ENCODE measurements at places on chromosomes 4 and X. TPM values are rescaled to one million over a fixed set of nuclear protein-coding genes. Genes with fewer than 3 reads are reported as not detected.

DNA sequence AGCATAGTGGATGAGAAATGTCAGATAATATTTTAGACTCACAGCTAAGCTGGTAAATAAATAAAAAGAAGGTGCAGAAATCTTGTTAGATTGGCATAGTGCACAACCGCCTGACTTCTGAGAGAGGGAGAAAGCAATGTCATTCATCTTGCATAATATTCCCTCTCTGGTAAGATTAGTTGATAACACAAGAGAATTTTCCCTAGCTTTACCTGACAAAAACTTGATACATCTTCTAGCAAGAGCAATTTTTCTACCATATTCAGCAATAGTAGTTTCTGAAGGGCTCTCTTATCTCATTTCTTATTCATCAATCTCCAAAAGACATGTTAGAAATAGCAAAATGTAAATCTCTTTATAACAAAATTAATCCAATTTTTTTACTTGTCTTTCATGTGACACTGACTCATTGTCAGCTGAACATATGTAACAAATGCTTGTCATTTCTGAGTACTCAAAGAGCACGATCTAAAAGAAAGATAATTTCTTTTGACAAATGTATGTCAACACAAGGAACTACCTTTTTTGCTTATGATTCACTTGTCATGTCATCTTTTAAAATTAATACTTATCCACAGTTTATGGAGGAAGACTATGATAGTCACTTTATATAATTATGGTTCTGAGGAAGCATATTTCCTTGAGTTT lies 240.0 kb downstream of the ARAP2 start:
- no peaks in the 10 kb centered on the region for H3K36me3 ChIP-seq
- no peak overlapping the region for H3K4me3 ChIP-seq
- H3K27ac ChIP-seq, result peak overlapping the region; percentile 30
- no peaks in the 10 kb centered on the region for H3K27me3 ChIP-seq
- peaks cover 20% of the 10 kb centered on the region for H3K4me1 ChIP-seq
- peak; percentile 45 for DNase-seq

DNA sequence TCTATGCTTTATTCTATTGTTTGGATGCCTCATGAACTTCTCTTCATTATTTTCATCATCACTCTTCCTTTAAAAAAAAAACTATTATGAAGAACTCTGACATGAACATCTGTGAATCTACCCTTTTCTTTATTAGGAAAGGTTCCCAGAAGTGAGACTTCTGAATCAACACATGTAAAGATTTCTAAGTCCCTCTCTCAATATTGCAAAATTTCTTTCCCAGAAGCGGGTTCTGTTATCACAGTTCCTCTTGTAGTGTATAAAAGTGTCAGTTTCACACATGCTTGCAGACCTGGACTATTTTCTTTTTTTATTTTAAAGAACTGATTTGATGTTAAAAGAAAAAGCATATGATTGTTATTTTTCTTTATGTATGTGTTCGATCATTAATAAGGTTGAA lies 330.8 kb upstream of the KLF3 start:
- H3K27ac ChIP-seq, result no peak overlapping the region
- peaks cover 3% of the 10 kb centered on the region for H3K36me3 ChIP-seq
- H3K4me1 ChIP-seq, result peaks cover 38% of the 10 kb centered on the region
- no peak overlapping the region for H3K4me3 ChIP-seq

Gene HPF1
- total RNA-seq, result 13.9 TPM

- peak; percentile 81 for DNase-seq
- no peaks in the 10 kb centered on the region for H3K36me3 ChIP-seq
- peaks cover 5% of the 10 kb centered on the region for H3K4me1 ChIP-seq
- no peak overlapping the region for H3K4me3 ChIP-seq
These were observed 229.6 kb upstream of the AGTR2 start for GRCh38 chrX:115940888-115941332.

DNA sequence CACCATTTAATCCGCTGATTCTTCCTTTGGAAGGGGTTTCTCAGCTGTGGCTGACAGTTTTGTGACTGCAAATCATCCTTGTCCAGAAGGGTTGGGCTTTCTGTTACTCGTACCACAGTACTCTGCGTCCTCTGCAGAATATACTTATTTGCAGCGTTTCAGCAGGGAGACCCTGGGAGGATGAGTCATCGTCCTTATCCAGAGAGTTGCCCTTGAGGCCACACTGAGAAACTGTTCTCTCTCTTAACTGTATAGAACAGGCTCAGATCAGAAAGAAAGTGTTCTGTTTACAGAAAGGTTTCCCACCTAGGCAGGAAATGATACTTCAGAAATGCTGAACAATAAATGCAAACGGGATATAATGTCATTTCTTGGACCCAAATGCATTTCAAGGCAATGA lies 47.8 kb upstream of the DDX53 start:
- no peak overlapping the region for H3K4me3 ChIP-seq
- H3K27me3 ChIP-seq, result no peaks in the 10 kb centered on the region
- H3K36me3 ChIP-seq, result no peaks in the 10 kb centered on the region
- DNase-seq, result peak; percentile 23
- H3K4me1 ChIP-seq, result peaks cover 20% of the 10 kb centered on the region

Data from PC-3 (cell line).